ENCODE measurements at places on chromosomes 7 and 10. TPM values are rescaled to one million over a fixed set of nuclear protein-coding genes. Genes with fewer than 3 reads are reported as not detected.

The OPN4 gene
- not detected for total RNA-seq

The ELN gene
- 0.75 TPM for total RNA-seq

DNA sequence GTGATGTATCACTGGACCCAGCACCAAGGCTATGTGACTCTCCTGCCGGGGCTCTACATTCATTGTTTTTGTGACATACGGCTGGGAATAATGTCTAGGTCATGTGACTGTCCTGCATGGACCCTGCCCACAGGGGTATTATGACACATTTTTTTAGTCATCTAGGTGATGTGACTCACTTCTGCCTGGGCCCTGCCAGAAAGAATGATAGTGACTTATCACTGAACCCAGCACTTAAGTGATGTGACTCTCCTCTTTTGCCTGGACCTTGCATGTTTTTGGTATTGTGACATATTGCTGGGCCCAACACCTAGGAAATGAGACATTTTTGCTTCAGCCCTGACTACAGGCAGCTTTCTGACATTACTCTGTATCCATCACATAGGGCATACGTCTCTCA is 51.1 kb upstream of the ZNF107 start:
- no peak overlapping the region for H3K4me3 ChIP-seq
- no peak overlapping the region for H3K27ac ChIP-seq
- H3K4me1 ChIP-seq = no peaks in the 10 kb centered on the region
- no peaks in the 10 kb centered on the region for H3K27me3 ChIP-seq

- H3K36me3 ChIP-seq = peaks cover 26% of the 10 kb centered on the region
- H3K4me1 ChIP-seq = peaks cover 10% of the 10 kb centered on the region
- DNase-seq = peak; percentile 56
- no peak overlapping the region for H3K4me3 ChIP-seq
- H3K27me3 ChIP-seq = no peaks in the 10 kb centered on the region
Observed at GRCh38 chr10:33314811-33315561, 19.5 kb downstream of the NRP1 start.

- H3K4me3 ChIP-seq = peak overlapping the region; percentile 58
- no peak for DNase-seq
- H3K27me3 ChIP-seq = no peaks in the 10 kb centered on the region
- H3K36me3 ChIP-seq = no peaks in the 10 kb centered on the region
- H3K27ac ChIP-seq = peak overlapping the region; percentile 62
Observed at GRCh38 chr10:24951201-24952142, 934 bp downstream of the PRTFDC1 start.

DNA sequence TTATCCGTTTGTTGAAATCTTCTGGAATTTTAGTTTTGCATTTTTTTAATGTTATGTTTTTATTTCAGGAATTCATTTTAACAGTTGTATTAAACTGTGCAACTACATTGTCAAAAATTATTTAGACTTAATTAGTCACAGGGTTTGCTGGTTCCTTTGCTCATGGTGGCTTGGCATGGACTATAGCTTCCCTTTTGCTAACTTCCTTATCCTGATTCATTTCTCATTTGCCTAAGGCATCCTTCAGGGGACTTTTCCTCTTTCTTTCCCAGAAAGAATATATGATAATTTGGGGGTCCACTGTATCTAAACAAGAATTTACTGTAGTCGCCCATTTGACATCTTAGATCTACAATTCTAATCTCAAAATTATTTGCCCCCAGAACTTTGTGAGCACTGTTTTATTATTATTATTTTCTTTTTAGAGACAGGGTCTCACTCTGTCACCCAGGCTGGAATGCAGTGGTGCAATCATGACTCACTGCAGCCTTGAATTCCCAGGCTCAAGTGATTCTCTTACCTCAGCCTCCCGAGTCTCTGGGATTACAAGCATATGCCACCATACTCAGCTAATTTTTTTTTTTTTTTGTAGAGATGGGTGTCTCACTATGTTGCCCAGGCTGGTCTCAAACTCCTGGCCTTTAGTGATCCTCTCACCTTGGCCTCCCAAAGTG is 13.9 kb downstream of the FIGNL1 start:
- peak overlapping the region; percentile 80 for H3K27ac ChIP-seq
- H3K4me3 ChIP-seq = no peak overlapping the region
- DNase-seq = peak; percentile 63
- no peaks in the 10 kb centered on the region for H3K36me3 ChIP-seq
- no peaks in the 10 kb centered on the region for H3K27me3 ChIP-seq

The RNF32 gene
- total RNA-seq = 2.7 TPM

The TUBB8 gene
- total RNA-seq = not detected

- H3K27me3 ChIP-seq = no peaks in the 10 kb centered on the region
- no peak overlapping the region for H3K4me3 ChIP-seq
- no peak overlapping the region for H3K27ac ChIP-seq
- DNase-seq = no peak
- no peaks in the 10 kb centered on the region for H3K36me3 ChIP-seq
Observed at GRCh38 chr10:90964781-90965465, 44.0 kb upstream of the ANKRD1 start.
